Fibroblast of the aortic adventitia (primary cell): ENCODE measurements at places on chromosomes 2 and 18. TPM values are rescaled to one million over a fixed set of nuclear protein-coding genes. Genes with fewer than 3 reads are reported as not detected.

The OR6B2 gene
- not detected in 2 replicates for total RNA-seq

The SEH1L gene
- total RNA-seq, result 52.2 and 68.8 TPM in 2 replicates

The HJURP gene
- 1.1 and 34.9 TPM in 2 replicates for total RNA-seq

The CHCHD5 gene
- 9.2 and 13.1 TPM in 2 replicates for total RNA-seq

The ZBTB7C gene
- total RNA-seq, result 0.09 and 0.41 TPM in 2 replicates

The XPO1 gene
- total RNA-seq, result 201 and 220 TPM in 2 replicates

The TGFA gene
- not detected in 2 replicates for total RNA-seq

The LYPD1 gene
- 0.74 and 25.2 TPM in 2 replicates for total RNA-seq

The ASAP2 gene
- 37.1 and 76.4 TPM in 2 replicates for total RNA-seq

The SCYGR7 gene
- not detected in 2 replicates for total RNA-seq

The CYP27C1 gene
- 0.41 and 0.72 TPM in 2 replicates for total RNA-seq

The CYBRD1 gene
- total RNA-seq, result 412 and 741 TPM in 2 replicates

The NPPC gene
- total RNA-seq, result not detected in 2 replicates

The NT5DC4 gene
- not detected in 2 replicates for total RNA-seq

The MAP3K19 gene
- total RNA-seq, result not detected in 2 replicates

The C2orf78 gene
- total RNA-seq, result not detected in 2 replicates

The DOCK10 gene
- 66.2 and 71.3 TPM in 2 replicates for total RNA-seq

The ANAPC1 gene
- total RNA-seq, result 61.1 and 105 TPM in 2 replicates

The LIMS4 gene
- 4.7 and 6.1 TPM in 2 replicates for total RNA-seq

The NDUFS1 gene
- 121 and 148 TPM in 2 replicates for total RNA-seq

The LDLRAD4 gene
- 0.54 TPM in 1 of 2 replicates, not detected in the other for total RNA-seq

The ARHGAP15 gene
- total RNA-seq, result not detected in 2 replicates

The SPP2 gene
- total RNA-seq, result 0.36 TPM in 1 of 2 replicates, not detected in the other

The RAB6C gene
- total RNA-seq, result not detected in 2 replicates

The LINC00305 gene
- total RNA-seq, result not detected in 2 replicates

The SCN2A gene
- 16.7 and 18.5 TPM in 2 replicates for total RNA-seq

The WDR43 gene
- total RNA-seq, result 80.2 and 102 TPM in 2 replicates

The NEB gene
- total RNA-seq, result 0.27 and 0.41 TPM in 2 replicates

The ERFE gene
- total RNA-seq, result 2.8 and 3.4 TPM in 2 replicates

The FAP gene
- total RNA-seq, result 150 and 228 TPM in 2 replicates

The TMEM169 gene
- total RNA-seq, result 0.36 TPM in 1 of 2 replicates, not detected in the other

The LPIN2 gene
- total RNA-seq, result 18.2 and 43.7 TPM in 2 replicates

The DLX1 gene
- total RNA-seq, result 0.41 and 0.99 TPM in 2 replicates

The HOXD12 gene
- total RNA-seq, result not detected in 2 replicates

The CENPA gene
- 9.2 TPM in 1 of 2 replicates, not detected in the other for total RNA-seq

The BOLA3 gene
- 10.2 and 49.4 TPM in 2 replicates for total RNA-seq

The CFC1 gene
- total RNA-seq, result not detected in 2 replicates

The C1GALT1C1L gene
- total RNA-seq, result 0.16 and 0.36 TPM in 2 replicates

The MCFD2 gene
- 73.8 and 265 TPM in 2 replicates for total RNA-seq

The ANO7 gene
- total RNA-seq, result 1.1 and 1.7 TPM in 2 replicates

The TMEM178A gene
- total RNA-seq, result 0.36 TPM in 1 of 2 replicates, not detected in the other

The HOXD11 gene
- not detected in 2 replicates for total RNA-seq

The MZT2A gene
- total RNA-seq, result 66.8 and 172 TPM in 2 replicates

The BMPR2 gene
- 18.7 and 50.6 TPM in 2 replicates for total RNA-seq

The CCDC68 gene
- total RNA-seq, result 0.16 and 7.4 TPM in 2 replicates

The PFN4 gene
- 0.45 and 1.7 TPM in 2 replicates for total RNA-seq

The ANKRD62 gene
- total RNA-seq, result not detected in 2 replicates

The CXCR1 gene
- total RNA-seq, result not detected in 2 replicates

The SCN7A gene
- under 0.01 and 4.7 TPM in 2 replicates for total RNA-seq

The REG1B gene
- total RNA-seq, result not detected in 2 replicates

The C2orf66 gene
- total RNA-seq, result 0.27 TPM in 1 of 2 replicates, not detected in the other

The NCKAP5 gene
- total RNA-seq, result 1.7 and 4.4 TPM in 2 replicates

The CROCC2 gene
- under 0.01 and 0.41 TPM in 2 replicates for total RNA-seq

The MLPH gene
- 5.2 and 6.1 TPM in 2 replicates for total RNA-seq
